ENCODE measurements at places on chromosomes 5 and 9. TPM values are rescaled to one million over a fixed set of nuclear protein-coding genes. Genes with fewer than 3 reads are reported as not detected.

Gene OMD
- total RNA-seq, result not detected

Gene SYK
- total RNA-seq, result 5.4 TPM

Gene ARAP3
- total RNA-seq, result 32.8 TPM

Gene LVRN
- 0.39 TPM for total RNA-seq
